Effector CD8-positive, alpha-beta T cell (primary cell): ENCODE measurements at places on chromosomes 12 and 14.

DNA sequence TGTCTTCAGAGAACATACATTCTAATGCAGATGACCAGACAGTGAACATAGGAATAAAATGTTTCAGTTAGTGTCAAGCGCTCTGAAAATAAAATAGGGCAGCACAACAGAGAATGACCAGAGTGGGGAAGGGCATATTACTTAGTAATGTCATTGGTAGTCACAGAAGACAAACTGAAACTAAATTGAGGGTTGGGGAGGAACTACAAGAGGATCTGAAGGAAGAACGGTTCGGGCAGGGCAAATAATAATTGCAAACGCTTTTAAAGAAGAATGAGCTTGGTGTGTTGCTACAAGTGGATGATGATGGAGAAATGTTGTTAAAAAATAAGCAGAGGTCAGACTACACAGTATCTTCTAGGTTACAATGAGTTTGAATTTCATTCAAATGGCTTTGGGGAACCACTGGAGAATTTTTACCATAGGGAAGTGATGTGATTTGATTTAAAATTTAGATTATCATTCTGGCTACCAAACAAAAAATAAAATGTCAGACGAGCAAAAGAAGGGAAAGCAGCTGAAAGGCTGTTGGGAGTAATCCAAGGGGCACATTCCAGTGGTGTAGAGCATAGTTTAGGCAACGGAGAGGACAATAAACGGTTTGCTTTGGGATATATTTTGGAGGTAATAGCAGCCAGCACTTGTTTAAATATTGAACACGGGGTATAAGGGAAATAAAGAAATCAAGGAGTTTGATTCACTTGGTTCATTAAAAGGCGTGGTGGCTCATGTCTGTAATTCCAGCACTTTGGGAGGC is 56.3 kb upstream of the SLC6A13 start:
- DNase-seq: no peak

GRCh38 chr14:66482873-66483272 is 3.3 kb upstream of the CCDC196 start:
- DNase-seq: no peak

GRCh38 chr14:56709201-56709600 is 101.1 kb downstream of the OTX2 start:
- no peak for DNase-seq

DNA sequence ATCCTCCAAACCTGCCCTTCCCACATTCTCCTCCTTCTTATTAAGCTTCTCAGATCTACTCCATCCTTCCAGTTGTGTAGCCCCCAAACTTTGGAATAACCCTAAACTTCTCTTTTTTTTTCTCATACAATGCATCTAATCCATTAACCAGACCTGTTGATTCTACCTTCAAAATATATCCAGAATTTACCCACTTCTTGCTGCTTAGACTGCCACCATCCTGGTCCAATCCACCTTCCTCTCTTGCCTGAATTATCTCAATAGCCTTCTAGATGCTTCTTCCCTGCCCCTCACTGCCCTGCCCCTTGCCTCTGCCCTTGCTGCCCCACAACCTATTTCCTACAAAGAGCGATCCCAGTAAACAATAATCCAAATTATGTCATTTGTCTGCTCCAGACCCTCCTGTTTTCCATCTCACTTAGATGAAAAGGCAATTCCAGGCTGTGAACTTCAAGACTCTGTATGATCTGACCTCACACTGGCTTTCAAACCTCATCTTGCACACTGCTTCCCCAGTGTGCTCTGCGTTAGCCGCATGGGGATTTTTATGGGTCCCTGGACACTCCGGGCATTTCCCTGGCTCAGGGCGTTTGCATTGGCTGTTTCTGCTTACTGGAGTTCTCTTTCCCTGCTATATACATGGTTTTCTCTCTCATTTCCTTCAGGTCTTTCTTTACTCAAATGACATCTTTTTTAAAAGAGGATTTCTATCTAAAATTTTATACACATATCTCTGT is 42.6 kb upstream of the HIF1A start:
- DNase-seq: no peak

DNA sequence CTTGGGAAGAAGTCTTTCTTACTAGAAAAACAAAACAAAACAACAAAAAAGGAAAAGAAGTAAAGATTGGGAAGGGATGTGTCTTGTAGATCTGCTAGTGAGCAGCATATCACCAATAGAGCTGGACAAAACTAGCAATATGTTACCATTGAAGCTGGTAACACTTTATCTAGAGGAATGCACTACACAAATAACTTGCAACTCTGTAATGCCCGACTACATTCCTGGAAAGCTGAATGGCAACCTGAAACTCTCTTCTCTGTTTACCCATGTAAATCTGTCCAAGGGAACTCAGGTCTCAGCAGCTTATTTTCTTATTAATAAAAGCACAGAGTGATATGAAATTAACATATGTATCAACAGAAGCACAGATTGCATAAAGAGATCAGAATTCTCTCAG is 624.4 kb downstream of the KCNH5 start:
- DNase-seq: no peak

GRCh38 chr12:70876952-70877351 is 43.6 kb downstream of the PTPRR start:
- no peak for DNase-seq

- no peak for DNase-seq
These were observed 78.1 kb upstream of the PELI2 start for GRCh38 chr14:56040121-56040520.

GRCh38 chr14:95480109-95480886 is 36.2 kb downstream of the SYNE3 start:
- DNase-seq: no peak

GRCh38 chr12:92186038-92186470 is 40.4 kb upstream of the BTG1 start:
- no peak for DNase-seq

- no peak for DNase-seq
These were observed 3.7 kb downstream of the KIF5A start for GRCh38 chr12:57553343-57554202.

- peak; percentile 37 for DNase-seq
These were observed 8.4 kb downstream of the OR6S1 start for GRCh38 chr14:20632831-20633691.

GRCh38 chr12:56116267-56117081 is at the start of gene RPL41:
Gene RPL41, plus strand, starts transcription at chr12:56116633.
- DNase-seq: peak; percentile 90

DNA sequence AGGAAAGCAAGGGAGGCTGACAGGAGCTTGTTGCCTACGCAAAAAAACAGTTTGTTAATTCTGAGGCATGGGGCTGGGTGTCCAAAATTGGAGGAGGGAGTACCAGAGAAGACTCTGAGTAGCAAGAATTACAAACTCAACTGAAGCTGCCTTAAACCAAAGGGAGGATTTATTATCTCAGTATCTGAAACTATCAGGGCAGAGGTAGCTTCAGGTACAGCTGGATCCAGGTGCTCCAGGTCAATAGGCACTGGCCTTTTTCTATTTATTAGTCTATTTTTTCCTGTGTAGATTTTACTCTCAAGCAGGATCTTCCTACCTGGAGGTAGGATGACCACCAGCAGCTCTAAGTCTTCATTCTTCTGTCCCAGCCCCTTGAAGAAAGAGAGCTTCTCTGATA is 135.3 kb upstream of the NCOR2 start:
- DNase-seq: no peak

- no peak for DNase-seq
These were observed 74.2 kb upstream of the NAP1L1 start for GRCh38 chr12:76158518-76159321.

GRCh38 chr14:23577004-23577681 is 1.4 kb downstream of the JPH4 start:
- no peak for DNase-seq

- no peak for DNase-seq
These were observed 718.3 kb downstream of the RERGL start for GRCh38 chr12:17371491-17372215.

DNA sequence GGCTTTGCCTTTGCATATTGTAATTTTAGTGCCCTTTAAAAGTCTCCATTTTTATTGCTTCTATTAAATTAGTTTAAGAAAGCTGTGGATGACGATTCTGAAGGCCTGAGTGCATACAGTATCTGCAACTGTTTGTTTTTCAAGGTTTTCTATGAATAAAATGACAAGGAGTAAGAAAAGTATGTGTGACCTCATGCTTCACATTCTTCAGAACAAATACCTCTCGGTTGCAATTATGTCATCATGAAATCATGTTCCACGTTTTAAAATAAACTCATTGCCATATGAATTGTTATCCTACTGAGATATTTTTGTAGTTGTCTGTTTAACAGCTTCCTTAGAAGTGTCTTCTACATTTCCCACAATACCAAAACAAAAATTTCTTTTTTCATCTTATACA is 374.6 kb downstream of the MDGA2 start:
- no peak for DNase-seq

- no peak for DNase-seq
These were observed 156.1 kb downstream of the KICS2 start for GRCh38 chr12:64065881-64066451.

- DNase-seq: peak; percentile 33
These were observed 27.4 kb upstream of the GUCY2C start for GRCh38 chr12:14723763-14724162.

DNA sequence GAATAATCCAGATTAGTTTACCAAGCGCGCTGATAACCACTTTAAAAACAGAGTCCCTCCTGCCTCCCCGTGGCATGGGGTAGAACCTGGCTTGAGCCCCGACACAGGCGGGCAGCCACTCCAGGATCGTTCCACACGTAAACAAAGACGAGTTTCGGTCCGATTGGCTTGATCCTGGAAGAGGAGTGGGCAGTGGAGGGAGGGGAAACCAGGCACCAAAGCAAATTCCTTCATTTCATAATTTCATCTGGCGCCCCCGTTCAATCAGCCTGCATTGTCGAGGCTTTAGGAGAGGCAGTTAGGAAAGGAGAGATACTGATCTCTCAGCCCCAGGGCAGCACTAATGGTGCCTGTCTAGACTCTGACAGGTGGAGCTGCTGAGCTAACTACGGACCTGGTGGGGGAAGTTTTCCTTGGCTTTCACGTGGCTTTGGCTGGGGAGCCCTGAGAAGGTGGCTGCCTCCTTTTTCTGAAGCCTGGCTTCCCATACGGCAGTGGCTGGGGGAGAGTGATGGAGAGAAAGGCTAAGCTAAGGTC is 751 bp upstream of the GPRC5A start:
- DNase-seq: no peak

DNA sequence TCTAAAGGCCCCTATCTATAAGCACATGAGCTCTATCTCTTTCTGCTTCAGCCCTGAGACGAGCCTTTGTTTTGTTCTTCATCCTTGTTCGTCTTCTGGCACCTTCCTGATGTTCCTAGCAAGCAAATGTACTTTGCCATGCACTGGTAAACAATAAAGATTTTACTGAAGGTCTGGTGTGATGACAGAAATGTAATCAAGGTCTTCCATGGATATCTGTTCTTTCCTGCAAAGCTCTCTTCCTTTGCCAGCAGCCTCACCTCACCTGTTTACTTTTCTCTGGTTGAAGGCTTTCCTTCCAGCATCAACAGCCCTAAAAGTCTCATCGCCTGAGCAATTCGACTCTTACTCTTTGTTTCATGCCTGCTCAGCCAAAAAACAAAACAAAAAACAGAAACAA is 330.3 kb downstream of the PCNX1 start:
- DNase-seq: no peak

GRCh38 chr12:64826234-64826633 is 1.8 kb downstream of the TBC1D30 start:
- DNase-seq: no peak

GRCh38 chr12:59010941-59011340 is 90.6 kb upstream of the LRIG3 start:
- DNase-seq: no peak

DNA sequence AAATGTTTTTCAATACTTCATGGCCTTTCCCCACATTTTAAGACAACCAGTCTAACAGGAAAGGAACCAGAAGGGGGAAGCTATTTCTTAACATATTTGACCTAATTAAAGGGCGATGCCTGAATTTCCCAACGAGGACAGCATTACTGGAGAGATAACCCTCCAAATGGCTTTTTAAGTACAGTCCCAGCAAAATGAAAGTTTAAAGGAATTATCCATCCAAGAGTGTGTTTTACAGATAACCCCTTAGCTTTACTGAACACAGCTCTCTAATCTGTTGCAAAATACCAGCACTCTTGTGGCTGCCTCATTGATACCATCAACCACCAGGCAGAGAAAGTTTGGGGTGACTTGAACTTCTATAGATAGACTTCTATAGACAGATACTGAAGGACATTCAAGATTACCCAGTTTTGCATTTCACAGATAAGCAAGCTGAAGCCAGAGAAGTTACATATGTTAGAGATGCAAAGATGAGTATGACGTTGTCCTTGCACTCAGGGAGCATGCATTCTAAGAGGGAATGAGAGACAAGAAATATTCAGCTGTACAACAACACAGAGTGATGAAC is 41.3 kb upstream of the DUSP6 start:
- DNase-seq: no peak

DNA sequence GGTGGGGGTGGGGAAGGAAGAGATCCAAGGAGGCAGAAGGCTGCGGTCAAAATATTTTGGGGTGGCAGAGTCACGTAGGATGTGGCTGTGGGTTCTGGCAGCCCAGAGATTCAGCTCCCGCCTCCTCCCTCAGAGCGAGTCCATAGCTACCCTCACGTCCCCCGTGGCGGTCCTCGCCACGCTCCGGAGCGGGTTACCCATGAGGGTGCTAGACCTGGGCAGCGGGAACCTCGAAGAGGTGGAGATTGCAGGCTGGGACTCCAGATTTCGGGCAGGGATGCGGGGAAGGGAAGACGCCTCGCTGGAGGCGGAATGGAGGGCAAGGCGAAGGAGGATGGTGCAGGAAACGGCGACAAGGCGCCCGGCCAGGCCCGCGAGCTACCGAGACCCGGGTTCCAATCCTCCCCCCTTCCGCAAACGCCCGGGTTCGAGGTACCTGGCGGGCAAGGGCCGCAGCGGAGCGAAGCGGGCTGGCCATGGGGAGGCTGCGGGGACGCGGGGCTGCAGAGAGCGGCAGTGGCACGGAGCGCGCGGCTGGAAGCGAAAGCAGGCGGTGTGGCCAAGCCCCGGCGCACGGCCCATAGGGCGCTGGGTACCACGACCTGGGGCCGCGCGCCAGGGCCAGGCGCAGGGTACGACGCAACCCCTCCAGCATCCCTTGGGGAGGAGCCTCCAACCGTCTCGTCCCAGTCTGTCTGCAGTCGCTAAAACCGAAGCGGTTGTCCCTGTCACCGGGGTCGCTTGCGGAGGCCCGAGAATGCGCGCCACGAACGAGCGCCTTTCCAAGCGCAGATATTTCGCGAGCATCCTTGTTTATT is 46.2 kb downstream of the BCAT1 start:
- DNase-seq: no peak
